ENCODE measurements at places on chromosomes 4 and X. TPM values are rescaled to one million over a fixed set of nuclear protein-coding genes. Genes with fewer than 3 reads are reported as not detected.

Gene RPA4
- not detected for polyA plus RNA-seq

Gene GAGE2A
- not detected for polyA plus RNA-seq

Gene ETNPPL
- polyA plus RNA-seq, result not detected

Gene DGKK
- not detected for polyA plus RNA-seq

Gene SLC49A3
- 22.4 TPM for polyA plus RNA-seq

Gene IBSP
- polyA plus RNA-seq, result not detected

Gene SFRP2
- polyA plus RNA-seq, result 56.6 TPM

Gene ARMCX4
- 46.3 TPM for polyA plus RNA-seq

Gene UBA1
- polyA plus RNA-seq, result 128 TPM

Gene WAS
- 3.3 TPM for polyA plus RNA-seq

Gene MBNL3
- 14.0 TPM for polyA plus RNA-seq

Data from muscle of leg (tissue), 16 donors.